ENCODE measurements at places on chromosomes 5 and 9. TPM values are rescaled to one million over a fixed set of nuclear protein-coding genes. Genes with fewer than 3 reads are reported as not detected.

SLC34A3 gene
- not detected for total RNA-seq

PRXL2C gene
- 25.9 TPM for total RNA-seq

CNTNAP3B gene
- 20.6 TPM for total RNA-seq

SOHLH1 gene
- not detected for total RNA-seq

SLC25A2 gene
- 0.46 TPM for total RNA-seq

CPEB4 gene
- total RNA-seq, result 102 TPM

DNA sequence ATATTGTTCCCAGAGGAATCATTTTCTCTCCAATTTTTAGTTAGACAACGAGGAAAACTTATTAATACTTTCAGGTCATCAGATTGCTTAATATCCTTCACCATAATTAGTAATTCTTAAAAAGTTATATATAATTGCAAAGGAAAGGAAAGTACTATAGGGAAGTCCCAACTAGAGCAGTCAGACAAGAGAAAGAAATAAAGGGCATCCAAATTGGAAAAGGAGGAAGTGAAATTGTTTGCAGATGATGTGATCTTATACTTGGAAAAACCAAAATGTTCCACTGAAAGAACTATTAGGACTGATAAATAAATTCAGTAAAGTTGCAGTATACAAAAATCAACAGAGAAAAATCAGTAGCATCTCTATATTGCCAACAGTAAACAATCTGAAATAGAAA, 223.5 kb upstream of the MEF2C start:
- DNase-seq, result no peak

- DNase-seq, result no peak
Observed at GRCh38 chr5:127136908-127137307, 63.6 kb upstream of the C5orf63 start.

DNA sequence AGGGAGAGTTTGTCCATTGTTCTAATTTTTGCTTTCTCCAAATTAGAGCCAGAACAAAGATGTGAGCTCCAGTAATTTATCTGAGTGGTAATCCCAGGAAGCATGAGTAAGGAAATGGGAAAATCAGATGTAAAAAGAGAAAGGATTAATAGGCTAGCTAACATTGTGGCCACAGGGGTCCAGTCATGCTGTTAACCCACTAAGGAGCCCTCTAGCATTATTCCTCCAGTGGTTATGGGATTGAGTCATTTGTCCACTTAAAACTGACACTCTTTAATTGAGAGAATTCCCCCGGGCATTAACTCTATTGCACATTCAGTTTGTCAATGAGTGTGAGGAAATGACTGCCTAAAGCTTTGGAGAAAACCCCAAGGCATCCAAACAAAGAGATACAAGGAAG, 700.3 kb upstream of the TYRP1 start:
- no peak for DNase-seq

- no peak for DNase-seq
Observed at GRCh38 chr9:27085456-27085855, 23.6 kb upstream of the TEK start.

DNA sequence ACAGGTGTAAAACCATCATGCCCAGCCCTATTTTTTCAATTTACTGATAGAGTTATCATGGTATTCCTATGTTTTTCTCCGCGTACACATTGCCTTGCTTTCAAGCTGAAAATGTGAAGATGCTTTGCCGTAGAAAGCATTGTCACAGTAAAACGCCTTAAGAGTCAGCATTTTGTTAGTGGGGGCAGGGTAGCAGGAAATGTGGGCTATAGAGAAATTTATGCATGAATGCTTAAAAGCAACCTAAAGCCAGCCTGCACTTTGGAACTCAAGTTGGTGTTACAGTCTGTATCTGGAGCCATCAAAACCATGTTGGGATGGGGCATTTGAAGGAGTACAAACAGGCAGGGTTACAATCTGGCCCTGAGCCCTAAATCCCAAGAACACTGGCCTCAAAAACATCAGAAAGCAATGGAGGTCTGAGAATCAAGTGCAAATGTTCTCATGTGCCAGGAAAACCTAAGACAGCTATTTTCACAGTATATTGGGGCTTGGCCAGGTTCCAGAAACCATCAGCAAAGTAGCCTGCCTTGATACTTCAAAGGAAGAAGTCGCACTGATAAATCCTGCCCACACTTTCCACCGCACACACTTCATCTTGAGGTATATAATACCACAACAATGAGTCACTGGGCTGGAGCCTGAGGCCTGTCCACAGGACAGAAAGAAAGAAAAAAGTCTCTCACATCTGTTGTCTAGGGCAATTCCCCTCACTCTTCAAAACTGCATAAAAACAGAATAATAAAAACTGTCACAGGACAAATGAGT, 313.8 kb downstream of the ENC1 start:
- no peak for DNase-seq

DNA sequence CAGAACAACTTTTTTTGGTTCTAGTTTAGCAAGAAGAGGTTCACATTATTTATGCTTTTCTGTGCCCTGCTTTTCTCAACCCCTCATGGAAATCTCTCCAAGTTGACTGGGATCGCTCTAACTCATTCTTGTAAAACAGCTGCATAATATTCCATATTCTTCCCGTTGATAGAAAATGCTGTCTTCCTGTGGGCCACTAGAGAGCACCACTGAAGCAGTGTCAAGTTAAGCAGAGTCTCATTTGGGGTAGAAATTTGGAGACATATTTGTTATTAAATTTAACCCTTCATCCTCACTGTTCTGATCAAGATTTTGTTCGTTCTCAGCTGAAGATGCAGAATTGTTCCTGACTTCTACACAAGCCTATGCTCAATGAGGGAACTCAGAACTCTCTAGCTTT, 140.1 kb downstream of the CEMIP2 start:
- no peak for DNase-seq

DNA sequence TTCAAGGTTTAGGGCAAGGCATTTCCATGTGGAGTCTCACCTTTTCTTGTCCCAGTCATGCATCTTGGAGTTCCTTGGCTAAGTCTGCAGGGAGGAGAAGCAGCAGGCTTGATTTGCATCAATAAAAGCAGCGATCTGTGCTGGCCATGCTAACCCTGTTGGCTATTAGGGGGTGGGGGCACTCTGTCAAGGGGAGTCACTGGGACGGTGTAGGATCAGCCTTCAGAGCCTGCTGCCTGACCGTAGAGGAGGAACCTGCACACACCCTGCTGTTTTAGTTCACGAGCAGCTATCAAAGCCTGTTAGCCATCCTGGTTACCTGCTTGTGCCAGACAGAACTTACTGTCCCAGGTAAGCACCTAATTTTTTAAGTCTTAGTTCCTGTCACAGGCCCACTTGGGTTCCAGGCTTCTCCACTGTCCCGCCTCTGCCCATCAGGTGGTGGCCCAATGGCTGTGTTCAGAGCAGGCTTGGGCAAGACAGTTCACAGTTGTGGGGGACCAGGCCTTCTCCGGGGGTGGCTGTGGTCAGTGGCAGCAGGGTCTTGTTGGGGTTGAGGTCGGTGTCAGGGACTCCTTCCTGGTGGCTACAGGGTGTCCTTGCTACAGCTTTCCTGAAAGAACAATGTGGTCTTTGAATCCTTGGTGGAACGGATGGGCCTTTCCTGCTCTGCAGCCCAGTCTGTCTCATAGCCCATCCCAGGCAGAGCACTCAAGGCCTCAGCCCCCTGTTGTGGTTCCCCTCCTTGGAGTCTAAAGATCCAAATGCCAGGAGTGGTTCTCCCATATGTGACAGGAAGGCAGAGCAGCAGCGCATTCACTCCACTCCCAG, 43.7 kb downstream of the SECISBP2 start:
- peak; percentile 64 for DNase-seq

- peak; percentile 94 for DNase-seq
Observed at GRCh38 chr5:150112201-150113046, 26.1 kb upstream of the CSF1R start.

Measured in posterior vena cava (tissue), 2 donors.